Activated T-cell treated with anti-CD3 and anti-CD28 coated beads, Interleukin-2, amount 50 U/mL, for 72 hours (primary cell): ENCODE measurements at places on chromosomes 5 and 9. TPM values are rescaled to one million over a fixed set of nuclear protein-coding genes. Genes with fewer than 3 reads are reported as not detected.

Gene SPATA31A3
- total RNA-seq = not detected

Gene ACTBL2
- not detected for total RNA-seq

Gene BARX1
- total RNA-seq = 1.7 TPM

Gene CCL27
- 1.4 TPM for total RNA-seq

Gene IL4
- 1.5 TPM for total RNA-seq

Gene DAB2IP
- total RNA-seq = 0.35 TPM

Gene CDC20B
- 0.10 TPM for total RNA-seq
